ENCODE measurements at places on chromosomes 5 and 9. TPM values are rescaled to one million over a fixed set of nuclear protein-coding genes. Genes with fewer than 3 reads are reported as not detected.

DNA sequence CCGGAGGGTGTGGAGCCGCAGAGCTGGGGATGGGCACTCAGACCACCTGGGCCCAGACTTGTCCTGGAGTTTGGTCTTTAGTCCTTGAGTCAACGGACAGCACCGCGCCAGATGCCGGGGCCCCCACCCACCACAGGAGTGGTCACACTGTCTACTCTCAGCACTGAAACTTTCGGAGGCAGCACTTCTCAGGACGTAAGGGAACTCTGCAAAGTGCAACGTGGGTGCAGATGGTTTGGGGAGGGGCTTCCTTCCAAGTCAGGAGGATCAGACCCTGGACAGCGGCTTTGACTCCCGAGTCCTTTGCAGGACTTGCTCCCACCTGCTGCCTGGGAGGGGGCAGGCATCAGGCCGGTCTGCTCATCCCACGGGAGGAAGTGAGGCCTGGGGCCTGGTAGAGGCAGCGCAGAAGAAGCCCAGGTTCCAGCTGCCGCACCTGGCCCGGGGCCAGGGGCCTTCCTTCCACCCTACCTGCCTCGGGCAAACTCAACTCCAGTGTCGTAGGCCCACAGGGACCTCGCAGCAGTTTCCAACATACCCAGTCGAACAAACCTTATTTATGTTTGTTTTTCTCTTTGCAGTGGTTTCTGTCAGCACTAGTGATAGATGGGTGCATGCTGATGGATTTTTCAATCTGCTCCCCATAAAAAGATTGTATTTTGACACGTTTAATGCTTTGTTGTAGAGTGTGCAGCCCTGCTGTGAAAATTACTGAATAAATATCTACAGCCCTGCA is 149.8 kb upstream of the PPP1R26 start:
- no peak for DNase-seq

- DNase-seq: no peak
Observed at GRCh38 chr9:134575103-134575900, 66.3 kb upstream of the COL5A1 start.

GRCh38 chr5:100950985-100951384 is 47.9 kb upstream of the ST8SIA4 start:
- no peak for DNase-seq

DNA sequence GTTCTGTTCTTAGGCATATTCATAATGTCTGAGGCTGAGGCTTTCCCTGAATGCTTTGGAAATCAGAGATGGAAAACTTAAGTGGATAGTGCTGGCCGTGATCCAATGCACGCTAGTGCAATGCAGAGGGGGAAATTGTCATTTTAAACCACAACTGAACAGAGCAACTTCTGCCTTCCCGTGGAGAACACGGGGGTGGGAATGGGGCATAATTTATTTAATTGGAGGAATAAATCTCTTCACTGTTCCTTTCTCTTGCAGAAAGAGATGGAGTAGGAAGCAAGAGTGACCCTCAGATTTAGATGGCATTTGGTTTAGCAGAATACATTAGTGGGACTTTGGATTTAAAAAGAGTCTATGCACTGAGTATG is 22.9 kb upstream of the NREP start:
- DNase-seq: no peak

GRCh38 chr9:113331780-113332179 is 8.3 kb downstream of the WDR31 start:
- DNase-seq: no peak

GRCh38 chr9:82021198-82021597 is 32.6 kb downstream of the SPATA31D1 start:
- DNase-seq: peak; percentile 94

DNA sequence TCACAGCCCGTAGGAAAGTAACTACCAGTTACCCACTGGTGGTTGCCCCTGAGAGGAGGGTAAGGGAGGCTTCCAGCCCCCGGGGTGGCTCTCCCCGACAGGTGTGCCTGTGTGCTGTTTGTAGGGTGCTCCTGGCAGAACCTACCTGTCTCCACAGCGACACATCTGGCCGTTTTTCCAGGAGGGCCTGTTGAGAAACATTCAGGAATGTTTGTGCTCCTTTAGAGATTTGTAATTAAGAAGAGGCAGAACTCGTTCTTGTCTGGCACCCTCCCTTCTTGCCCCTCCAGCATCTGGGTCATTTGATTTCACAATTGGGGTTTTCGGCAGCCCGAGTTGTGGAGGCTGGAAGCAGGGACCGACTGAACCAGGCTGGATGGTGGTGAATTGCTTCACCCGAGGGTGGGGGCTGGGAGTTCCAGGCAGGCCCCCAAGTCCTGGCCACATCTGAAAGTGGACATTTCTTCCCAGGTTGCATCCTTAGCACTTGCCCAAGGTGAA is 74.2 kb downstream of the WWC1 start:
- DNase-seq: no peak

PAPPA gene
- 15.5 TPM for total RNA-seq

All from kidney epithelial cell (primary cell).